Stomach (tissue), 19 donors: ENCODE measurements at places on chromosomes 6 and 20. TPM values are rescaled to one million over a fixed set of nuclear protein-coding genes. Genes with fewer than 3 reads are reported as not detected.
A peak's percentile ranks its signal among the peaks of the same experiment; 100 is the strongest.

DNA sequence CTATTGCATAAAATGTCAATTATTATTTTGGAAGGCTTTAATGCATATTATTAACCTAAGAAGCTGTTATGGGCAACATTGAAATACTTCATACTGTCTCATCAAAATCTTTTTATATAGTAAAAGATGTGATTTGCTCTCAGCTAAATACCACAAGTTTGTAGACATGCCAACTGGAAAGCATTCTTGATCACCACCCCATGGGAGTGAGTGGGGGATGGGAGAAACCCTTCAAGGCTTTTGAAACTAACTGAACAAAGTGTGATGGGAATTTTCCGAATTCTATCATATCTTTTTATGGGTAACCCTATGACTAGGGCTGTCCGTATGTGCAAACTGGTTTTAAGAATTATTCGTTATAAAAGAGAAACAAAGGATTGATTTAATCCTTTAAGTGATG is 377.3 kb upstream of the JAG1 start:
- DNase-seq: no peak

DNA sequence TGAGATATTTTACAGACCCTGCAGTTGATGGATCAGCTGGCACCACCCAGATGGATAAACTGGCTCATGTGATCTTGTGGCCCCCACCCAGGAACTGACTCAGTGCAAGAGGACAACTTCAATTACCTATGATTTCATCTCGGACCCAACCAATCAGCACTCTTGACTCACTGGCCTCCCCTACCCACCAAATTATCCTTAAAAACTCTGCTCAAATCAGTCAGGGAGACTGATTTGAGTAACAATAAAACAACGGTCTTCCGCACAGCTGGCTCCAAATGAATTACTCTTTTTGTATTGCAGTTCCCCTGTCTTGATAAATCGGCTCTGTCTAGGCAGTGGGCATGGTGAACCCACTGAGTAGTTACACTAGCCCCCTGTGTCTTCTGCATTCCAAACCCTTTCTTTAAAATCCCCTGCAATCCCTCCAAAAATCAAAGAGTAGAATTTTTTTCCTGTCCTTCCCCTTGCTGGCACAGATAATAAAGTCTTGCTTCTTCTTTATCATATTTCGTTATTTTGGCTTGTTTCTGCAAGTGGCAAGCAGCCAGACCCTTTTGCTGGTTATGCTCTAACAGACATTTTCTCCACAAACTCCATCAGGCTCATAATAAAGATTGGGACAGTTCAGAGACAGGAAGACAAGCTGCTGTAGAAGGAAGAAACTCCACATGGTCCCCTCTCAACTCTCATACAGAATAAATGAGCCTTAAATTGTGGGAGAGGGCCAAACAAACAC is 48.3 kb downstream of the OR2B6 start:
- DNase-seq: peak; percentile 55

GRCh38 chr6:157163434-157164159 is 159.7 kb downstream of the TMEM242 start:
- DNase-seq: no peak

DNA sequence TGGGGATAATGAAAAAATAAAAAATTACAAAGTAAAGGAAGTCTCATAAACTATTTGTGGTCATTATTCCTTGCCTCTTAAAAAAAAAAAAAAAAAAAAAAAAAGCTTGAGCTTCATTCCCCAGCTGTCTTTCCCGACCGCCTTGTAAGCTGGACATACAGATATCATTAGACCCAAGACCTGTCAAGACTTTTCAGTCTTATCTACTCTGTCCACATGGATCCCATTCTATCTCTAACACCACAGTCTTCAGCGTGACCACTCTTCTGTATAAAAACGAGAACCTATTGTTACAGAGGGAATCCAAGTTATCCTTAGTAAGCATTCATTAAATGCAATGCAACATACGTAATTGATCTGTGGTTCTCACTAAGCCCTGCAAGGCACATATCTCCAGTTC is 423.5 kb downstream of the MEI4 start:
- DNase-seq: no peak

MMP24 gene
- total RNA-seq: not detected

CTAGE9 gene
- total RNA-seq: not detected

RWDD2A gene
- 18.7 TPM for total RNA-seq

KCNG1 gene
- total RNA-seq: 2.2 TPM

PTK6 gene
- total RNA-seq: 22.2 TPM

KPNA5 gene
- total RNA-seq: 14.3 TPM

MYLK2 gene
- not detected for total RNA-seq
